Stimulated activated CD4-positive, alpha-beta T cell treated with anti-CD3 and anti-CD28 coated beads, Interleukin-1b, Interleukin-23, amount 100 ng/mL, for 4 hours (primary cell): ENCODE measurements at places on chromosomes 12 and 14.

DNA sequence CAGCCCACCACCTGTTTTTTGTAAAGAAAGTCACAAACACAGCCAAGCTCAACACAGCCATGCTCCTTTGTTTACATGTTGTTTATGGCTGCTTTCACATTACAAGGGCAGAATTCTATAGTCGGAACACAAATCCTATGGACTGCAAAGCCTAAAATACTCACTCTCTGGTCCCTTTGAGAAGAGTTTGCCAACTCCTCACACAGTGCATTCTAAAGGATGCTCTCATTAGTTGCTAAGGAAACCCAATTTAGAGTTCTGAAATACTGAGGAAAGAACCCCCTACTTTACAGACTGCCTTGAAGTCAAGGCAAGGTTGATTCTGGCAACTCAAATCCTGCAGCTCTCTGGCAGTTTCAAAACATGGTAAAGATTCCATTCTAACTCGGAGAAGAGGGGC, 38.3 kb downstream of the DCP1B start:
- no peak for DNase-seq

- DNase-seq: no peak
These were observed 729.2 kb downstream of the AACS start for GRCh38 chr12:125794401-125794800.

DNA sequence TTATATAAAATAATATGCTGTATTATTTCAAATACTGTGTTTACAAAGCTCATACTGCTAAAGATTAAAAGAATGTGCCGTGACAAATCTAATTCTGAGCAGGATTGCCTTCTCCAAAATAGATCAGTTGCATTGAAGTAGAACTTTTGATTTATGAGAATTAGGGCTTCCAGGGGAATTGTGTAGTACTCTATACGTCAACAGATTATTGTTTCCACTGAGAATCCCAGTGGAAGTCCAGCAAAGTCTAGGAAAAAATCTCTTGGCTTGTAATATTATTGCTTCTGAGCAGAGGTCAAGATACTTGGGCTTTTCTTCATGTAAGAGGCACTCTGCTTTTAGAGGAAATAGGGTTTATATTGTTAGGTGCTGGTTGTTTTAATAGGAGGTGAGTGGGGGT, 133.9 kb downstream of the TRHDE start:
- no peak for DNase-seq

DNA sequence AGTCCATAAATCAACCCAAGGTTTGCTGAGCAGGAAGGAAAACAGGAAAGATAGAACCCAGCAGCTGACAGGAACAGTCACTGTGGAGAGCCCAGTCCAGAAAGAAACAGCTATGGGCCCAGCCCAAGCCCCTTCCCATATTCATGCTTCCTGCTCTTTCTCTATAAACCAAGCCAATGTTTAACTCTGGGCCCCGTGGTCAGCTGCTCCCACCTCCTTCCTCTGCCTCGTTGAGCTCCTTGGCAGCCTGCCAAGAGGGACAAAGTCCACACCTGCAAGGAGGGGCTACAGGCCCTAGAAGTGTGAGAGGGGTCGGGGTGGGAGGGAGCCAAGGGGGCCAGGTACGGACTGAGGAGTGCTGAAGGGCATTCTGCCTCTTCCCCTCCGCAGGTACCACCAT, 10.0 kb downstream of the SLC6A13 start:
- no peak for DNase-seq

- DNase-seq: no peak
These were observed 30.8 kb downstream of the COA8 start for GRCh38 chr14:103593577-103593976.

- no peak for DNase-seq
These were observed 103.6 kb downstream of the NTF3 start for GRCh38 chr12:5535541-5535940.

- DNase-seq: no peak
These were observed 24.4 kb downstream of the NKX2-1 start for GRCh38 chr14:36495666-36496065.

DNA sequence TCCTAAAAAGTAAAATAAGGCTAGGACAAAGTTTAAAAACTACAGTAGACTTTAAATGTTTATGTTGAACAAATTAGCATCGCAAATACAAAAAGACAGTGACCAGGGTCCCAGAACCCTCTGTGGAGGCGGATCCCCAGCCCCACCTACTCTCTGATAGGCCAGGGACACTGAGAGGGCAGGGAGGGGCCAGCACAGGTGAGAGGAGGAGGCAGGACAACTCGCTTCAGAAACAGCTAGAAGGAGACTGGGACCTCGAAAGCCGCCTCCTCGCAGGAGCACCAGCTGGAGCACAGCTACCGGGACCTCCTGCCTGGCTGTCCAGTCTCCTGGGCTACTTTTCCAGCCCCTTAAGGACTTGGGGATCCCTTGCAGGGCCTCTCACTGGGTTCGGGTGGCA, 992 bp downstream of the DNAH10 start:
- DNase-seq: no peak

DNA sequence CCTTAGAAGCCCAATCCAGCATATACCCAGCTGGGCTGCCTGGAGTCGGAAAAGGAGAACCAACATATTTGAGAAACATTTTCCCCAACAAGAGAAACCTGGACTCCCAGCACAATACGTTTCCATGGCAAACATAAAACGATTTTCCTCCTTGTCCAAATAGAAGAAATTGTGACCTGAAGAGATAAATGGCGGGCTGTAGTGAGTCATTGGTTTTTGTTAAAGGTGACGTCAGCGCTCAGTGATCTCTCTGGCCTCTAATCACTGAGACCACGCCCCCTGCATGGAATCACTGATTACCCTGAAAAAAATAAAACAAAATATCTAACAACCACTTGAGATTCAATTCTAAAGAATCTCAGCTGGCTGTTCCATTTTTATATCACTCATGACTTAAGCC, 6.0 kb downstream of the CCDC60 start:
- DNase-seq: no peak

- DNase-seq: no peak
These were observed 240.3 kb downstream of the ZFP36L1 start for GRCh38 chr14:68552602-68553001.

GRCh38 chr12:112188130-112188830, 62.9 kb downstream of the TRAFD1 start:
- no peak for DNase-seq

GRCh38 chr12:101933866-101934514, 56.6 kb downstream of the DRAM1 start:
- DNase-seq: no peak

- DNase-seq: no peak
These were observed 40.1 kb downstream of the CACNA1C start for GRCh38 chr12:2092890-2093289.

DNA sequence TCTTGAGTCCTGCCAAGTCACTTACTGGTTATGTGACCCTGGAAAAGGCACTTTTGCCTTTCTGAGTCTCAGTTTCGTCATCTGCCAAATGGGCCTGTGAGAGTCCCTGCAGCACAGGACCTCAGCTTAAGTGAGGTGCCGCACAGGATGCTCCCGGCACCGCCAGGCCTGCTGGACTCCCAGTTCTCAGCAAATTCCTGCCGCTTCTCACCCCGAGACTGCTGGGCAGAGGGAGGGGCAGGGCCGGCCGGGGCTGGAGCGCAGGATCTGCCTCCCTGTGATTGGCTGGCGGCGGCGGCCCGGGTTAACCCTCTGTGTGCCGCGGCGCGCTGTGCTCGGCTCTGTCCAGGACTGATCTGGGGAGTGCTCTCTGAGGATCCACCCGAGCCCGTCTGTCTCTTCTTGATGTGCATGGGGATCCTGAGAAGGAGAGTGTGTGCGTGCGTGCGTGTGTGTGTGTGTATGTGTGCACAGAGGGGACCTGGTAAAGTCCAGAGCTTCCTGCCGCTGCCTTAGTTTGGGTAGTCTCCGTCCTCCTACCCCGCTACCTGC, 8.6 kb downstream of the SETD1B start:
- DNase-seq: no peak

DNA sequence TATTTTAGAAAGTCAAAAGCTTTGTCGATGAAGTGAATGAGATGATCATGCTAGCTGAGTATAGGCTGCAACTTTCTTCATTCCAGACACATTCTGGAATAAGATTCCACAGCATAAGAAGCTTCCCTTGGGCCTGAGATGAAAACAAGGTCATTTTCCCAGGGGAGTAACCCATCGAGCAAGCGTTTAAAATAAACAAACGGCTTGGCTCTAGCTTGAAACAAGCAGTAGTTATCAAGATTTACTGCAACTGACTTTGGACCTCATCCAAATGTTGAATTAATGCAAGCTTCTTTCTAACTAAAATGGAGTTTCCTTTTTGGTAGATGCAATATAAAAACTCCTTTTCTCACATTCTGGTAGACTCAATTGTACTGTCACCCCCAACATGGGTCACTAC, 23.0 kb downstream of the KCNJ8 start:
- DNase-seq: no peak

DNA sequence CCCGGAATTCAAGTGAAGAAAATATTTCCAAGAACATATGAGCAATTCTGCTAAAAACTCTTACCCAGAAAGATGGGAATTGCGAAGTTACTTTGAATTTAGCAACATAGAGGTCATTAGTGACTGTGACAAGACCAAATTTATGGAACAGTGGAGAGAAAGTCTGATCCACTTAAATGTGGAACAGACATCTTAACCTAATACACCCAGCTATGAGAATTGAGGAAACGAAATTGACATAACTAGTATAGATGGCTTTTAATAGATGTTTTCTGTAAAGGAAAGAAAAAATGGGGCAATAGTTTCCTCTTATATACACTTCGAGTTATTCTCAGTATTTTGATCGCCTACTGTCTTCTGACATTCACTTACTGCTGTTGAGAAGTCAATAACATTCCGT, 4.6 kb downstream of the OVCH1 start:
- no peak for DNase-seq

DNA sequence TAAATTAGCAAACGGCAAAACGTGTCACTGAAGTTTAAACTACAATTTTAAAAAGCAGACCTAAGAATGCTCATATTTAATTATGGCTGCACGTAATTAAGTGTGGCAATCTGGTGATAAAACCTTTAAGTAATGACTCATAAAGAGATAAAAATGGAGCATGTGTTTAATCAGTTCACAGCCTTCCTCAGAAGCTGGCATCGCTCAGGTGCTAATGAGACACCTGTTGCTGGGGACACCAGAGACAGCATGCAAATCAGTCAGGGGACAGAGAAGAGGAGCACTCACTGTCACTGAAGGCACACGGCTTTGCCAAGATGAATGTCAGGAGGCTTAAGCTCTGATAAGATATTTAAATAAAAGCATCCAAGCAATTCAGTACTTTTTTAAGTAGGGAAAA, 840.3 kb downstream of the GALC start:
- DNase-seq: no peak

DNA sequence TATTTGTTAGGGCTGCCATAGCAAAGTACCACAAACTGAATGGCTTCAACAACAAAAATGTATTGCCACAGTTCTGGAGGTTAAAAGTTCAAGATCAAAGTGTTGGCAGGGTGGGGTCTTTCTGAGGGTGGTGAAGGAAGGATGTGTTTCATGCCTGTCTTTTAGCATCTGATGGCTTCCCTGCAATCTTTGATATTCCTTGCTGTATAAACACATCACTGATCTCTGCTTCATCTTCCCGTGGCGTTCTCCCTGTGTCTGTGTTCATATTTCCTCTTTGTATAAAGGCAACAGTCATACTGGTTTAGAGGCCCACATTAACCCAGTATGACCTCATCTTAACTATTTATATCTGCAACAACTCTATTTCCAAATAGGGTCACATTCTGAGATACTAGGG, 167.5 kb downstream of the BTG1 start:
- no peak for DNase-seq

DNA sequence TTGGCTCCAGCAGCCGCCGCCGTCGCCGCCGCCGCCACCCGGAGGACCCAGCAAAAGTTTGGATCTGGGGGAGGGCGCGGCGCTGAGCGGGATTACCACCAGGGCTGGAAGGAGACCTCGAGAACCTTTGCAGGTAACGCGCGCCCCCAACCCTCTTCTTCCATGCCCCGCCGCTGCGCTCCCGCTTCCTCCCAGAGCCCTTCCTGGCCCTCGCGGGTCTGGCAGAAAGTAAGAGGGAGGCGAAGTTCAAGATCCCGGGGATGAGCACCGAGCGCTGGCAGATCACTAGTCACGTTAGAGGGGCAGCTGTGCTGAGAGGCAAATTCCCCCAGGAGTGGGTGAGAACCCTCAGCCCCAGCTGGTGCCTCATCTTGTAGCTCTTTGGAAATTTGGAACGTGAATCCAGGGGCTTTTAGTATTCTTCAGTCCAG, 3.9 kb downstream of the FLRT2 start:
- DNase-seq: no peak

GRCh38 chr14:34711169-34711568, 3.2 kb downstream of the CFL2 start:
- no peak for DNase-seq
